A673 (cell line): ENCODE measurements at places on chromosomes 6 and 20. TPM values are rescaled to one million over a fixed set of nuclear protein-coding genes. Genes with fewer than 3 reads are reported as not detected.

DNA sequence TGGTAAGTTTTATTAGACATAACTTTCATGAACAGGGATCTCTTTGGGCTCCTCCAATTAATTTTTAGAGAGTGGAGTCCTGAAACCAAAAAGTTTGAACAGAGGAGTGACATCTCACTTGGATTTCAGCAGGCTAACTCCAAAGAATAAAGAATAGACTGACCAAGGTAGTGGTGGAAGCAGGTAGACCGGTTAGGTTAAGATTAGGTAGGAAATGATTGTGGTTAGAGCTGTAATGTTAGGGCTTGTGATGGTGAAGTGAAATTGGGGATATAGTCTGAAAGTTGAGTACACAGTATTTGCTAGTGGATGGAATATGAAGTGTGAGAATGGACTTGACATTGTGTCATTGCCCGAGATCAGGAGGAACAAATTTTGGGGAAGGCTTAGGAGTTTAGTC is 27.8 kb downstream of the QKI start:
- no peak for DNase-seq

DNA sequence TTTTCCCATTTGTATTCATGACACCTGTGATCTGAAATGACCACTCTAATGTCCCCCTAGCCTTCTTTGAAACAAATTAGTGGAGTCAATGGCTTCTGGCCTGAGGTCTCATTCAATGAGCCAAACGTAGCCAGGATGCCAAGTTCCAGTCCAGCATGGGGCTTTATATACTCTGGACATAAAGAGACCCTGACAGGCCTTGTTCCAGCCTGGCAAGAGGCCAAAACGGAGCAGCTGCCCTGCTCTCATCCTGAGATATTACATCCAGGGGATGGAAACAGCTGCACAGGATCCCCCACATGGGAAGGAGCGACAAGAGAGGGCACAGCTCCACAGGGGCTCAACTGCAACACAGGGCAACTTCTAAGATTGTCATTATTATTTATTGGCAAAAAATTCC is 437.8 kb downstream of the CDH26 start:
- DNase-seq: no peak

DNA sequence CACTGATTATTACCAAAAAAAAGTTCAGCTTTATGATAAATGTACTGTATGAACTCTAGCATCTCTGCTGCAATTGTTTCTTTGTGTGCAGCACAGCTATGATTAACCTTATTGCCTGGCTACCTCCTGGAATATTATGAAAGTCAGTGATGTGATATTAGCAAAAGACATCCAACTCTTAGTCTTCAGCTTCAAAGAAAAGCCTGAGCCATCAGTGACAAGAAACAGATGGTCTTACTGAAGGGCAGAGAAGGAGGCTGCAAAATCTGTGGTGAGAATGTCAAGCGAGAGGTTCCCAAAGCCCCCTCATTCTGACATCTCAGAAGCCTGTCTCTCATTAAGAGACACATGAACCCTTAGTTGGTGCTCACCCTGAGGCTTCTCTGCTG is 89.4 kb upstream of the TNFAIP3 start:
- DNase-seq: no peak

DNA sequence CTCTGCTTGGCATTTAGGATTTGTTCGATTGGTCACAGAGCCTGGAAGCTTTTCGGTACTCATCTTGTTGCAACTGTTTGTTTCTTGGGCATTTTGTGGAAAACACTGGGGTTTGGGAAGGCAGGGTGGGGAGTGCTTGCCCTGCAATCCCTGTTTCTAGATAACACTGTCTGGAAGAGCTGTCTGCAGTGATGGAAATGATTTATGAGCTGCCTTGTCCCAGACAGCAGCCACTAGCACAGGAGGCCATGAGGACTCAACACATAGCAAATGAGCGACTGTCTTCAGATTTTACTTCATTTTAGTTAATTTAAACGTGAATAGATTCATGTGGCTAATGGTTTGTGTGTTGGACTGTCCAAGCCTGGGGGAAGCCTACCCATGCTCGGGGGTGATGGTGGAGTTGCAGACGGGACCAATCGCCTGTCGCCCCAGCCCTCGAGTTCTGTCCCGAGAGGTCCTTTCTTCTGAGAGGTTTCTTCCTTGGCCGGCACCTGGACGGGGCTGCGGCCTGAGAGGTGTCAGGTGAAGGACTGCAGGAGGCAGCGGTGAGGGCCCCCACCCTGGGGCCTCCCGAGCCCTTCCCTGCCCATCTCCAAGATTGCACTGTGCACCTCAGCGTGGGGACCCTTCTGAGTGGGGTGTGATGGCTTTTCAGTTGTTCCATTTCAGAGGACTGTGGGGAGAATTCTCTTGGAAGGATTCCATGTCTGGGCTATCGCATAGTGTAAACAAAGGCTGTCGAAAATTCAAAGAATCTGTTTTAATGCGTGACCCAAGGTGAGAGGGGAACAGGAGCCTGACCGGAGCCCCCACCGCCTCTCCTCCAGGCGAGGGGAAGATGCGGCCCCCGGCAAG is 55.4 kb downstream of the SMOC2 start:
- no peak for DNase-seq

GRCh38 chr6:148745926-148746325 is 904 bp upstream of the UST start:
- no peak for DNase-seq

- DNase-seq: no peak
Observed at GRCh38 chr6:110366256-110366655, 8.1 kb upstream of the METTL24 start.

DNA sequence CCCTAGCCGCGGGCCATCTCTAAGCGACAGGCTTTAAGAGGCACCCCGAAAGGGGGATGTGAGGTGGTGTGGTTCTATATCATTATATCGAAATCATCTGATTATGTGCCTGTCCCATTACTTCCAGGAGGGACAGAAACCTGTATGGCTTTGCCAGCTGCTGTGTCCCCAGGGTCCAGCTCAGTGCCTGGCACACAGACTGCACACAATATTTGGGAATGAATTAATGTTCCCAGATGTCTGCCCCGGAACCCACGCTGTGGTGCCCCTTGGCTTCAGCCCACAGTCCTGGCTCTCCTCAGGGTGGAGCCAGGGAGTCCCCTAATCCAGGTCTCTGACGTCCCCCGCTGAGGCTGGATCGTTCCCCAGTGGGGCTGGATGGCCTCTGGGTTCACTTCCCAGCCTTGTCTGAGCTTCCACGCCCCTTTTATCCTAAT is 8.9 kb upstream of the AHCY start:
- DNase-seq: no peak

DNA sequence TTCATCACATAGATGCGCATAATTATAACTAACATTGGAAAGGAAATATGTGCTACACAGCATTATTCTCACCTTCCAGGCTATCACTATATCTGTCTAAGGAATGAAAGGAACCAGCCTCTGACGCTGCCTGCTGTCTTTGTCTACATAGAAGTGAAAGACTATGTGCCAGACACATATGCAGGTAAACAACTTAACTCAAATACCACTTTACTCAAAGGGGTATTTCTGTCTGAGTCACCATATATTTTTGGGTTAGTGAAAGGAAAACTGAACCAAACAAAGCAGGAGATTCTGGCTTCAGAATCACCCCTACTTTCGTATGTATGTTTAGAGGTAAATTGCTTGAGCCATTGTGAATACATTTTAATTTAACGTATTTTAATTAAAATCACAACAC is 328.6 kb upstream of the PLCB4 start:
- no peak for DNase-seq

- DNase-seq: no peak
Observed at GRCh38 chr20:16864963-16865362, 116.8 kb downstream of the OTOR start.

DNA sequence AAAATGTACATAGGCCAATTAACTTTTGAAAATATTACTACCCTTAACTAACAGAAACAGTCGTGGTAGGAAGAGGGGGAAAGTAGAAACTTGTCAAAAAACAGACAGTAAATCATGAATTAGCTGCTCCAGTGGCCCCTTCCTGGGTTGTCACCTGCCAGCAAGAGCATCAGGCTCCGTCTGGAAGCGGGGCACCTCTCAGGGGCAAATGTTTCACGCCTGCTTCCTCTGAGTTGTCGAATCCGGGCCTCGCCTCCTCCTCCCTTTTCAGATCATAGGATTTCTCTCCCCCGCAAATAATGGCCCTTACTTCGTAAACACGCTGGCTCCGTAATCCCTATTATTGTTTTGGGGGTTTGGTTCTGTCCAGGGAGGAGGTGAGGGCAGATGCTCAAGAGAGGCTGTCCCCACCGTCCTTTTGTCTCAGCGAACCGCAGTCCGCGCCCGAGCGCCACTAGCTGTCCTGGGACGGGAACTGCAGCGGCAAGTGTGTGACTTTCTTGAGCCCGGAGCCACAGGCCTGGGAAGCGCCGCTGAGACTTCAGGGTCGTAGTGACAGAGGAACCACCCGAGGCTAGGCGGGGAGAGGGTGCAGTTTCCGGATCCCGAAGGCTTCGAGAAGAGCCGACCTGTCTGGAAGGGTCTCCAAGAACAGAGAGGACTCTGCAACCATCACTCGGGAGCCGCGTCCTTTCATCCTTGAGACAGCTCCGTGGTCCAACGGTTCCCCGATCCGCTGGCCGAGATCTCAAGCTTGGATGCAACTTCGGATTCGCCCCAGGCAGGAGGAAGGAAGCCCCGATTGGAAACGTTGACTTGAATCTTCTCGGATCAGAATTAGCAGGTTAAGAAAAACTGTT is 214.5 kb upstream of the ZNF184 start:
- peak; percentile 94 for DNase-seq

GRCh38 chr6:162217058-162217457 is 510.5 kb downstream of the PRKN start:
- no peak for DNase-seq

GRCh38 chr6:49855221-49855620 is 11.1 kb downstream of the CRISP1 start:
- DNase-seq: no peak

DNA sequence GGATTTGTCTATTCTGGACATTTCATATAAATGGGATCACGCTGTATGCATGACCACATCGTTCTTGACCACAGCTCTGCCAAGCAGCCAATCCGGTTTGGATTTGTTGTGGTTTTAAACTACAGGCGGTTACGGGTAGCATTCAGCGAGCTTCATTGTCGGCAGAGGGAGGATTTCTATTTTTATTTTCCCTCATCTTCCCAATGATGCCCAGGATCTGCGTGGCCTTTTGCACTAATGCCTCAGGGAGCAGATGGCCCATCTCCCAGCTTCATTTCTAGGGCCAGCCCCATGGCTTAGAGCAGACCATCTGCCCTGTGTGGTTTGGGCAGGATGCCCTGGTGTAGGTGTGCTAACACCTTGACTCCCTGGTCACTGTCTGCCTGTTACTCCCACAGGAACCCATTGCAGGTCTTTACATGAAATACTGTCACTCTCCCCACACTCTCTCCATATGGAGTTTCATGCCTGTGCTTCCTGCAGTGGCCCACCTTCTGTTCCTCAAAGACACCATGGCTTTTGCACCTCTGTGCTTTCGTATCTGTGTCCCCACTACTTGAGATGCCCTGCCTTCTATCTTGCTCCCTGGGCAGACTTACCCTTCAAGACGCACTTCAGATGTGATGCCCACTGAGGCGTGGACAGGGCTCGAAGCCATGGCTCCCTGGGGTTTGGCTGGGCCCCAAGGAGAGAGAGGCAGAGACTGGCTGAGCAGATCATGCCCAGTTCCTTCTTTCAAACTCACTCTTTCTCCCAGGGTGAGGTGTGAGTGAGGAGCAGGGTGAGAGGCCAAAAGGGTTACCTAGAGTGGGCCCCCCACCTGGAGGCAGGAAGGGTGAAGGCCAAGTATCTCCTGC is 26.0 kb downstream of the SDCBP2 start:
- no peak for DNase-seq

DNA sequence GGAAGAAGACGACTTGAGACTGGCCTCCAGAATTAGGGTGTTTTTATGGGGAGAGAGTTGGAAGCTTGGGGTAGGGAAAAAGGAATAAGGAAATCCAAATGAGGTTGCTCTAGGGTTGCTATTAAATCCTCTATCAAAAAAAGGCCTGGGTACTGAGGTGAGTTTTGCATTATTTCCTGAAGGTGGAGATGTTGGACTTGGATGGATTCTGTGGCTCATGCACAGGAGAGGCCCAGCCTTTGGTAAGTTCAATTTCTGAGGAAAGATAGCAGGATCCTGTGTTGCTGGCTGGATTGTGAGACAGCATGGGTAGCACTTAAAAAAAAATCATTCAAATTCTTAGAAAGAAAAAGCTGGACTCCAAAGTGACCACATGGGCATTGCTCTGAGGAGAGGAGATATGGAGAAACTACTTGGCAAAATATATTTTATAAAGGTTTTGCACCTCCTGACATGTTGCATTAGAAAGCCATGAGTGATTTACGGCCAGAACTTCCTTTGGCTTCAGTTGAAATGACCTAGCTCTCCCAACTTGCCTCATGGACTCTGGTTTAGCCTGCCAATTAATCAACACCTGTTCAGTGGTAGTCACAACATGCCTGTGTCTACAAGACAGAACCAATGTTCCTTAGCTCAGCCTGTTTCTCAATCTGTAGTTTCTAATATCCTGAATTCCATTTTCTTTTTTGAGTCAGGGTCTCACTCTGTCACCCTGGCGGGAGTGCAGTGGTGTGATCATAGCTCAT is 152.1 kb upstream of the RALGAPA2 start:
- DNase-seq: peak; percentile 40

GRCh38 chr6:42898891-42899361 is 16.9 kb upstream of the PTCRA start:
- peak; percentile 77 for DNase-seq

The GPR6 gene
- not detected in 2 replicates for total RNA-seq

The TBX18 gene
- 14.6 and 16.0 TPM in 2 replicates for total RNA-seq

The GMPR gene
- total RNA-seq: 0.32 and 0.76 TPM in 2 replicates

The PI16 gene
- not detected in 2 replicates for total RNA-seq

The CTCFL gene
- 0.90 and 1.6 TPM in 2 replicates for total RNA-seq
